Astrocyte (in vitro differentiated cells and primary cell): ENCODE measurements at places on chromosomes 12 and 14. TPM values are rescaled to one million over a fixed set of nuclear protein-coding genes. Genes with fewer than 3 reads are reported as not detected.

The RBM19 gene
- 29.6 and 32.3 TPM in 2 replicates for total RNA-seq

The MANSC4 gene
- not detected in 2 replicates for total RNA-seq

- peak; percentile 95 for DNase-seq
Measured at GRCh38 chr14:59333668-59334067, 131.5 kb downstream of the GPR135 start.

GRCh38 chr12:57688931-57689330 is 5.0 kb upstream of the OS9 start:
- DNase-seq = no peak

DNA sequence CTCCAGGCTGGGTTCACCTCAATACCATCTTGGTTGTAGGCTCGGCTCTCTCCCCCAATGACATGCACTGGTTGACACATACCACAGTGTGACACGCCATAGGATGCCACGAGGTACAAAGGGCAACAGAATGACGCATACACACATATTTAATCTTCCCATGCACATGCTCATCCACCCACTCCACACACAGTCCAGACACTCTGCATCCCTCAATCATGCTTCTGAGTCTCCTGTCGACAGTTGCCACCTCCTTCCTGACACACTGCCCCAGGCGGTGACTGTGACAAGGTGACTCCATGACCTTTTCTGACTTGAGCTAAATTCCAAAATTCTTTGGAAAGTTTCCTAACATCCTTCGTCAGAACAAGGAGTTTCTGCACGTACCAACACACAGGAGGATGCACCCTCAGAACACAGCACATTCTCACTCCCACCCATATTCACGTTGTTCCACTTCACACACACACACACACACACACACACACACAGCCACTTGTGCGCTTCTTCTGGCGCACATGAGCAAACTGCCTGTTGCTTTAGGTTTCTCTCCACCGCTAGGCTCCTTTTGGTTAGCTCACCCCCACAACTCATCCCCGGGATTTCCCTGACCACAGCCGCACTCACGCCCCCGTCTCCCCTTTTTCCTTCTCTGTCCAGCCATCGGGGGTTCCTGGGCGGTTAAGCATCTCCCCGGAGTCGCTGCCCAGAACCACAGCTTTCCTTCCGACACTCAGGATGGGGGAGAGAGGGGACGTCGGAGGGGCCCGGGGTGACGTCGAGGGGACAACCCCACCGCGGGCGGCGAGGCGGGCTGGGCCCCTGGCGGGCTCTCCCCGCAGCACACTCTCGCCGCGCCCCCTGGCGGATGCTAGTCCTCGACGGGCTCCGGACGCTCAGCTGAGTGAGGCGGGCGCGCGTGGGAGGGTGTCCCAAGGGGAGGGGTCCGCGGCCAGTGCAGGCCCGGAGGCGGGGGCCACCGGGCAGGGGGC is 536 bp upstream of the WNT1 start:
- peak; percentile 46 for DNase-seq

GRCh38 chr14:76168531-76168930 is 16.8 kb downstream of the GPATCH2L start:
- peak; percentile 2 for DNase-seq

DNA sequence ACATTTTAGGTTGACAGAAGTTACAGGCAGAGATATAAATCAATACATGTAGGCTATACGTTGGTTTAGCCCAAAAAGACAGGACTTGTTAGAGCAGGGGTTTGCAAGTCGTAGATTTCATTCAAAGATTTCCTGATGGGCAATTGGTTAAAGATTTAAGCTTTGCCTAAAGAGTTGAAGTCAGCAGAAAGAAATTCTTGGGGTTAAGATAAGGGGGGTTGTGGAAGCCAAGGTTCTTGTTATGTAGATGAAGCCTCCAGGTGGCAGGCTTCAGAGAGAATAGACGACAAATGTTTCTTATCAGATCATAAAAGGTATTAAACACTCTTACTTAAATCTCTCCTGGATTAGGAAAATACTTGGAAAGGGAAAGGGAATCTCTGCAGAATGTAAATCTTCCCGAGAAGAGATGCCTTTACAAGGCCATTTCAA is 510.8 kb downstream of the TMTC2 start:
- DNase-seq = no peak

GRCh38 chr12:96399919-96400630 is at the start of gene CDK17:
CDK17 (minus strand) TSS chr12:96400439; CDS start chr12:96334836, 65,603 bp downstream.
- peak; percentile 65 for DNase-seq
